Panc1 (cell line): ENCODE measurements at places on chromosomes 12 and 14.

GRCh38 chr14:43308421-43309110 is 1198.5 kb downstream of the FSCB start:
- no peak for DNase-seq

DNA sequence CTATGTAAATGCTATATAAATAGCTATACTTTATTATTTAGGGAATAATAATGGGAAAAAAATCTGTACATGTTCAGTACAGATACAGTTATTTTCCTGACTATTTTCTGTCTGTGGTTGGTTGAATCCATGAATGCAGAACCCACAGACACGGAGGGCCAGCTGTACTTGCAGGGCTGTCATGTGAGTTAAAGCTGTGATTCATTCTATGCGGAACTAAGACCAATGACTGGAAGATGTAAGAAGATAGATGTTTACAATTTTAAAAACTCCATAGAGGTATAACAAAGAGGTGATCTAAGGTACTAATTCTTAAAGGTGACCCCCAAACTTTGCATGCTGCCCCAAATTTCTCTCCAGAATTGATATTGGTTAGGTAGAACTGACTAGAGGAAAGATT is 14.6 kb downstream of the PCNX4 start:
- DNase-seq, result no peak

DNA sequence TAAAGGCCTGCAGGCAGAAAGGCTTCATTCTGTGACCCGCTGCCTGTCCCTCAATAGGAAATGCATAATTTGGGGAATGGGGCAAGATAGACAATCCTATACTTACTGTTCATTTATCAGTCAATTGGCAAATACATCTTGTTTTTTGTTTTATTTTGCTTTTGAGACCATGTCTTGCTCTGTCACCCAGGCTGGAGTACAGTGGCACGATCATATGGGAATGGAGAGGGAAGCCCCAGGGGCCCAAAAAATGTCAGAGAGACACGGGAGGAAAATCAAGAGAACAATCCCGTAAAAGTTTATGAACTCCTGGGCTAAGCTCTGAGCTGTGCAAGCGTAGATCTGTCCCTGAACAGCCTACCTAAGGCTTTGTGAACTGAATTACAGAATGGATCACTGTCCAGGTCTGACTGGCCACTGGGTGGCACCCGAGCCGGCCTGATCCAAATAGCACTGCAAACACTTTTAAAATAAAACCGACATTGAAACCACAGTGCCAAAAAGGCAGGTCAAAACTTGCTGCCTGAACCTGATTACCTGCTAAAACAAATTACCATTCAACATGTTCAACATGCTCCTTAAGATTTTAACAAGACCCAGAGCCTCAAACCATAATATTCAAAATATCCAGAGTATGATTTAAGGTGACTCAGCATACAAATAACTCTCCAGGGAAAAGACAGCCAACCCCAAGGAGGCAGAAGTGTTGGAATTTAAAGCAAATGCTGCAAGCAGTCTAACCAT is 11.8 kb downstream of the COPS7A start:
- DNase-seq, result peak; percentile 32

GRCh38 chr12:110932046-110932445 is 11.7 kb upstream of the MYL2 start:
- no peak for DNase-seq

GRCh38 chr14:51188566-51189185 is 51.4 kb upstream of the TMX1 start:
- DNase-seq, result no peak

DNA sequence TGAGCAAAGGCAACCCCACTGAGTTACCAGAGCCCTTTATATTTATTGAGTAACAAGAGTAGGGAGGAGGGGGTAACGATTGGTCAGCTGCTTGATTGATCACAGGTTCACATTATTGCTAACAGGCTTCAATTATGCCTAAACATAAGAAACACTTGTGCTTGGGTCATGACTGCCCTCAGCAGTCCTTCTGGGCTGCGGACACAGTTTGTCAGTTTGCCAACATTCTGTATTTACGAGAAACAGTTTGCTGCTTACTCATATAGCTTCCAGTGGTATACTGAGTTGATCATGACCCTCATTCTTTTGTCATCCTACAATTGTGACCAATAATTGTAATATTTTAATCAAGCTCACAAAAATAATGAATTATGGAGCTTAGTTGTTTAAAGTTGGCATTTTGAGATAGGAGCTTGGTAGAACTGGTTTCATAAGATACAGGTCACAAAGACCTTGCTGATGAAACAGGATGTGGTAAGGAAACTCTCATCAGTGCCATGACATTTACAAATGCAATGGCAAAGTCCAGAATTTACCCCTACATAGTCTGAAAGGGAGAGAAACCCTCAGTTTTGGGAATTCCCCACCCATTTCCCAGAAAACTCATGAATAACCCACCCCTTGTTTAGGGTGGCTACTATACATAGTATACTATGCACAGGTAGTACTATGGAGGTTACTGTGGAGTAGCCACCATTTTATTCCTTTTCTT is 1421.0 kb upstream of the FLRT2 start:
- no peak for DNase-seq

GRCh38 chr12:65948320-65949008 is 124.2 kb downstream of the HMGA2 start:
- peak; percentile 97 for DNase-seq

DNA sequence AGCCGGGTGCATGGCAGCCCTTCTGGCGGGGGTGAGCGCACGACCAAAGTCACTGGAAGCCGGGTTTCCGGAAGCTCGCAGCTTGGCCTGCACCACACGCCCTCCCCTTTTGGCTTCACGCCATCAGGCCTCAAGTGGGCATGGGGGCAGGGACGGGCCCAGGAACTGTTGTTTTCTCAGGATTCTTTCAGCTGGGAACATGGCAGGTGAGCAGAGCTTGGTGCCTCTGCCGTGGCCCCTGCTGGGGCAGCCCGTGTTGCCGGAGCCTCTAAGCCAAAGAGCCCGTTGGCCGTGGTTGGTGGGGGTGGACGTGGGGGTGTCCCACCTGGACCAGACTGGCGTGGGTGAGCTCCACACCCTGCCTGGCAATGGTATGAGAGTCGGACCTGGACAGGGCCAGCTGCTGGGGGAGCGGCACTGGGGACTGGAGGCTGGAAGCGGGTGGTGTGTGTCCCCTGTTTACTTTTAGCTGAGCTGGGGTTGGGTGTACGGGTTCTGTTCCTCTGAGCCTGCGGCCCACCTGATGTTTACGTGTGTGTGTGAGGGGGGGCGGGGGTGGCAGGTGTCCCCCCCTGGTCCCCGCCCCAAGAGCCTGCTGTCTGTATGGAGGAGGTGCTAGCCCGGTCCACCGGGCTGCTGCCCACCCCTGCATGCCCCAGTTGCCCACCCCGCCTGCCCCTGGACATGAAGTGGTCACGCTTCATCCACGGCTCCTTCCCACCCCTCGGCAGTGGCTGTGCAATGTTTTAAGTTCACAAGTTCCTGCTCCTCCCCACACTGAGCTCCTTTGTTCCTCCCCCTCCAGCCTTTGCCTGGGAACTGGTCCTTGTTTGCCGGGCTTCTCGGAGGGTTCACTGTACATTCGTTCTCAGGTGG is 28.7 kb upstream of the PLD4 start:
- DNase-seq, result no peak

DNA sequence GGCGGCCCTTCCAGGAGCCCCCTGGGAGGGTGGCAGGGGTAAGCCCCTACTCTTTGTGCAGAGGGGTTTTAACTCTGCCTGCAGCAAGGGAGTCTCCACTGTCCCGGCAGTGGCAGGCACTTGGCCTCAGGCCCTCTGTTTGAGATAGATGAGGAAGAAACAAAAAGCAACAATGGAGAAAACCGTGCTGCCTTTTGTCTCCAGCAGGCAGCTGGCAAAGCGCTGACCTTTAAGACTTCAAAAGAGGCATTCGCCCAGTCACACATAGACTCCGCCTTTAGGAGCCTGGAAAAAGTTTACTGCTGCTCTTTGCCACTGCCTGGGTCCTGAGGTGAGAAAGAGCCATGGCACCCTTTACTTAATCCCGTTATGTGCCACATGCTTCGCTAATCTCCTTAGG is 158.2 kb upstream of the NTF3 start:
- no peak for DNase-seq

- DNase-seq, result no peak
Observed at GRCh38 chr14:102196039-102196901, 56.6 kb downstream of the WDR20 start.

DNA sequence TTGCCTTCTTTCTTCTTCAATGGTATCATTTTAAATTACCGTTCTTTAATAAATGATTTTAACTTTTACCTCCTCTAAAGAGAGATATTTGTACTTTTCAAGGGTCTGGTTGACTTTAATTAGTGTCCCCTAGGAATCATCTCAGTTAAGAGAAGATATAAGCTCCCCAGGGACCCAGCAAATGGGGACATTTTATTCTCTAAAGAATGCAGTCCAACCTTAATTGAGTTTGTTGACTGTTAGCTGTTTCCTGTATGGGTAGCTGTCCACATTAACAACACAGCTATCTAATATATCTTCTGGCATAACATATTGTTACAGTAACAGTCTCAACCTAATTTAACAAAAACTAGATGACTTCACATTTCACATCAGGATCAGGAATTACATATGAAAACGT is 241.6 kb upstream of the NPAS3 start:
- DNase-seq, result no peak

GRCh38 chr14:60094306-60094897 is 2.7 kb downstream of the PCNX4 start:
- no peak for DNase-seq

DNA sequence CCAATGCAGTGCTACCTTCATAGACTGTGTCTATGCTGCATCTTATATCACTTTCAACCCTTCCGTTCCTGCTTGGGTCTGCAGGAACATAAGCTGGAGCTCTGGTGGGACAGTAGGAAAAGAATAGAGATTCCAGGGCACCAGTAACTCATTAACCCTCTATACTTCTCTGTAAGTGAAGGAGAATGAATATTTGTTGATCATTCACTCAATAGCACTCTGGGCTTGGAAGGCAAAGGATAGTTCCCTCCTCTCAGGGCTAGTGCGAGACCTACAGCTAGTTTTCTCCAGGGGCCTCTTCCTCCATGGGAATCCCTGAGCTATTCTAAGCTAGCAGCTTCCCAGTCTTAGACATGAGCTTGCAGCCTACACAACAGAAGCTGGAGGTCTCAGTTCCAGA is 84.7 kb downstream of the BMP4 start:
- DNase-seq, result no peak

- DNase-seq, result no peak
Observed at GRCh38 chr12:115771601-115772000, 505.9 kb downstream of the MED13L start.

DNA sequence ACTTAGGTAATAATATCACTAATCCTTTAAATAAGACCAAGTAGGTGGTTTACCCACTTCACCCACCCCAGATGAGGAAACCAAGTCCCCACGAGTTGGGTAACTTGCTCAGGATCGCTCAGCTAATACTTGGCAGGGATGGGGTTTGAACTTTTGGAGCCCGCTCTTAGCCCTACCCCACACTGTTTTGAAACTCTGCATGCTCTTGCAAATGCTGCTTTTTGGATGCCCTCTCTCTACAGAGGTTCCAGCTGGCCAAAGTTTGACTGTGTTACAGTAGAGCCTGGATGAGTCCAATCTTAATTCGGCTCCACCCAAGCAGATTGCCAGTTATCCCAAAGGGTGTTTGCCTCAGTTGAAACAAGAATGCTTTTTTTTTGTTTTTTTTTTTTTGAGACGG is 6.8 kb downstream of the PLEKHG3 start:
- no peak for DNase-seq

DNA sequence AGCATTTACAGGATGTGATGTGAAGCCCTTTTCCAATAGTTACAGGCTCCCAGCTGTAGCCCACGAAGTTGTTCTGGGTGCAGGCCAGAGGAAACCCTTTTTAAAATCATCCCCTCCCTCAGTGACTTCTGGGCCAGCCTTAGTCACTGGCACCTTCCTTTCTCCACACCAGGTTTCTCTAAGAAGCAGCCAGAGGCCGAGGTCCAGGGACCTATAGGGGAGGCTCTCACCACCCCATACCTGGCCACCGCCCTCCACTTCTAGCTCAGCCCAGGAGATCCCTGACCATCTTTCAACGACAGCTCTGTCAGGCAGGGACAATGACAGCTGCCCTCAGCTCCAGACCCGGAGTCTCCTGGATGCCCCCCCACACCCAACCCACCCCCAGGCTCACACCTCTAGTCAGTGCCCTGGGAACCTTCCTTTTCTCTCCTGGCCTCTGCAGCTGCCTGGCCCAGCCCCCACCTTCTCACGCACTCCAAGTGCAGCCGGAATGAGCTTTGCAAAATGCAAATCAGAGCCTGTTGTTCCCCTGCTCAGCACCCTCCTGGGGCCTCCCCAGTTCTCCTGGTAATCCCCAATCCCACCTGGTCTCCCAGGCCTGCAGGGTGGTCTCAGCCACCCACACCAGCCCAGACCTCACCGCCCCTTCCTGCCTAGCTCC is 46.7 kb downstream of the TESC start:
- DNase-seq, result no peak

DNA sequence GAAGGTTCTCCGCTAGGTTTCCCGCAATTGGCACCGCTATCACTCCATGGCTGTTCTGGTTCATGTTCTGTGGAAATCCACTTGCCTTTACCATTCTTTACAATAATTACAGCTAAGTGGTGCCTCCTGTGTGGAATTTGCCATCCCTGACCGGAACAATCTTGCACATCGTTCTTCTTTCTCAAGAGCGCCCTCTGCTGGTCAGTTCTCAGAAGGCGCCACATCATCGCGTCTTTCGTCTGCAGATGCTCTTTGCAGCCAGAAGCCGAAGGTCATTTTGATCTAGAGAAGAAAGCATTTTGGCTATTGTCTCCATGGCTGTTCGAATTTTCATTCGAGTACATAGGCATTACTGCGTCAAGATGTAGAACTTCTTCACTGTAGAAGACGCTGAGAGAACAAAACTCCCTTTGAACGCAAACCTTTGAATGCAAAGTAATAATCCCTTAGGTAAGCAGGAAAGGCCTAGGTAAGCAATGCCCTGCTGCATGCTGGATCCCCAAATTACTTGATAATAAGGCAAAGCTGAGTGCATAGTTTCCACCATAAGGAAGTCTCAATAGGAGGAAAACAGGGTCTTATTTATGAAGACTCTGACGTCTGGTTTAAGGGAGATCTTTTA is 10.1 kb upstream of the RTRAF start:
- peak; percentile 60 for DNase-seq

DNA sequence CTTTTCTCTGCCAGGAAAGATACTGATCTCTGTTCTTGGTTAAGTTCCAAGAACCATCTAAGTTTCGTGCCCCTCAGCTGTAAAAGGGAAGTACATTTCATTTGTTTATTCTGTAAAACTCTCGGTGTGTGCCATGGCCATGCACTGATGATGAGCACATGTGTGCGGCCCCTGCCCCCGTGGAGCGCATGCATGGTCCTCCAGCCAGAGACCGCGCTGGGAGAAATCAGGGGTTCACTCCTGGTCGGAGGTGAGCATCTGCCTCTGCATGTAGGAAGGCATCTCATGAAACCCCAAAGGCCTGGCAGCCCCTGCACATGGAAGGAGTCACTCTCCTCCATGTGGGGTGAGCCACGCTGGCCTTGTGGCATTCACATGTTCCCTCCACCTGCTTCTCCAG is 102.5 kb upstream of the RTL1 start:
- no peak for DNase-seq

GRCh38 chr12:113818283-113818682 is 147.8 kb downstream of the RBM19 start:
- no peak for DNase-seq
